Brain microvascular endothelial cell (primary cell): ENCODE measurements at places on chromosomes 3 and 15.

DNA sequence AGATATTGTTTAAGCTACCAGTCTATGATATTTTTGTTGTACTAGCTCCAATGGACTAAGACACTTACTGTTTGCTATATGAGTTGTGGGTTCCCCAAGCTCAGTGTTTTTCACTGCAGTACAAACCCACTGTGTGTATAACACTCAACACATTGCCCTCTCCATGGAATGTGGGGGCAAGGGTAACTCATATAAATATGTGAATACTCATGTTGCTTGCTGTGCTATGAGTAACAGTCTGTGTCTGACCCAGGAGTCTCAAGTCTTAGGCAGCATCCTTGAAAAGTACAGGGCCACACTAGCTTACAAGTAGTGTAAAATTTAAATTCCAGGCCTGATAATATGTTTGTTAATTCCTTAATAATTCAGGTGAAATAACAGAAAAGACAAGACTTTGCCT lies 22.5 kb upstream of the CNTN3 start:
- peak; percentile 28 for DNase-seq

DNA sequence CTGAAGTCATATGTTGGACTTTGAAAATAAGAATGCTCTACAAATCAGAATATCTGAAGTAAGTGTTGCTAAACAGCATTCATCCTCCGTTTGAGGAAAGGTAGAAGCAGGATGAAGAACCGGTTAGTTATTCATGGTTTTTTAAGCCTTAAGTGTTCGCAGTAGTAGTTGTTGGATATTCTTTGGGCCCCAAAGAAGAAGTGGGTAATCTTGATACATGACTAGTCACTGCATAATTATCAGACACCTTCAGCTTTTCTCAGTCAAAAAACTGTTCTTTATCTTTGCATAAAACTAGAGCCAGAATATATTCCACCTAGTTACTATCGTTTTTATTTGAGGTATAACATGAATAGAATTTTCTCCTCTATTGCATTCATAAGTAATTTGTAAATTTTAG lies 13.8 kb downstream of the RAB5A start:
- no peak for DNase-seq

DNA sequence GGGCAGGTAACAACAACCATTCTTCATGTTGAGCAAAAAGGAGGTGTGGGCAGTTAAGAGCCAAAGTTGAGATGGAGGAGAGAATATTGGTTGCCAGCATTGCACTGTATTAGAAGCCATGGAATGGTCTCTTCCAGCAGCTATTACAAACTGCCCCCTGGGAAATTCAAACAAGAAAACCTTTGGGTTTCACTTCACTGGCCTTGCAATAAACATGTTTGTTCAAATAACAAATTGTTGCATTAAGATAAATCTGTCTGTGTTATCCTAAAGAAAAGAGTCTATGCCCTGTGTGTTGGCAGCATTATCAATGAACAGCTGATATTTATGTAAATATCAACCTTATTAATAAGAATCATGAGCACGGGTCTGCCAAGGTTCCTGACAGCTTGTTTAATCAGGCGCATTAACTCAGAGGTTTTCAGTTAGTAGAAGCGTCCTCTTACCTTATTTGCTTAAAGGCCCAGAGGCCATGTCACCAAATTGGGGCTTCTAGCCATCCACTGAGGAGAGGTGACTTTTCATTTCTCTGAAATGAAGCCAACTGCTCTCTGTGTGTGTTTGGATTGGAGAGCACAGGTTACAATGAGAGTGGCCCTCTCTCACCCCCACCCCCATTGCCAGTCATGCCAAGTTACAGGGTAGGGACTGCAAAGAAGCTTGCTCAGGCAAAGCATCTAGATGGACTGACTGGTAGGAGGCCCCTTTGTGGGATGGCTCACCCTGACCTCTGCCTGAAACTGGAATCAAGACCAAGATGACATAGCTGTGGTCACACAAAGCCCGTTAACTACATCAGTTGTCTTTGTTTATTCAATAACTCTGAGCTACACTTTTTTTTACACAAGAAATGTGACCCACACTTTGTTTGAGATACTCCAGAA lies 10.5 kb downstream of the FILIP1L start:
- DNase-seq = peak; percentile 76

DNA sequence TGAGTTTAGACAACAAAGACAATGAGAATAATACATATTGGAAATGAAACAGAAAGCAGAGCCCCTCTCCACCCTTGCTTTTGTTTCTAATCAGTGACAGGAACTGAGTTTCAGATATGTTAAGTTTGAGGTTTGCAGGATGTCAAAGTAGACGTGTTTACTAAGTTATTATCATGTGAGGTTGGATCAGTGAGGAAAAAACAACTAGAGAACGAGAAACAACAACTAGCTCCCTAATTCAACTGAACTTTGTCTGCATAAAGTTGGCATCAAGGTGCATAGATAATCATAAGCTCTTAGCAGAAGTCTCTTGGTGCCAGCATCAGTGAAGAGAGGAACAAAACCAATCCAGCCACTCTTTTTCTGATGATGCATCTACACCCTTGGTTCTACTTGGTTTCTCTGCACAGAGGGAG lies 491.1 kb upstream of the NR2F2 start:
- DNase-seq = no peak

- no peak for DNase-seq
Observed at GRCh38 chr15:85619992-85620689, 174.6 kb downstream of the KLHL25 start.
